ENCODE measurements at places on chromosomes 7 and 10.

GRCh38 chr10:113454341-113455061 lies 98.4 kb upstream of the HABP2 start:
- no peak for DNase-seq

GRCh38 chr10:108244443-108245228 lies 1080.1 kb upstream of the SORCS1 start:
- no peak for DNase-seq

- no peak for DNase-seq
Observed at GRCh38 chr7:37408291-37409228, 40.1 kb downstream of the ELMO1 start.

GRCh38 chr10:14278533-14278932 lies 52.2 kb downstream of the FRMD4A start:
- no peak for DNase-seq

- DNase-seq = peak; percentile 32
Observed at GRCh38 chr7:150685219-150686029, at the start of gene GIMAP2. TSS of gene GIMAP2 (plus strand) at chr7:150685706. CDS start at chr7:150687060, 1,354 bp downstream.

- no peak for DNase-seq
Observed at GRCh38 chr7:152521420-152522337, 85.9 kb upstream of the KMT2C start.

DNA sequence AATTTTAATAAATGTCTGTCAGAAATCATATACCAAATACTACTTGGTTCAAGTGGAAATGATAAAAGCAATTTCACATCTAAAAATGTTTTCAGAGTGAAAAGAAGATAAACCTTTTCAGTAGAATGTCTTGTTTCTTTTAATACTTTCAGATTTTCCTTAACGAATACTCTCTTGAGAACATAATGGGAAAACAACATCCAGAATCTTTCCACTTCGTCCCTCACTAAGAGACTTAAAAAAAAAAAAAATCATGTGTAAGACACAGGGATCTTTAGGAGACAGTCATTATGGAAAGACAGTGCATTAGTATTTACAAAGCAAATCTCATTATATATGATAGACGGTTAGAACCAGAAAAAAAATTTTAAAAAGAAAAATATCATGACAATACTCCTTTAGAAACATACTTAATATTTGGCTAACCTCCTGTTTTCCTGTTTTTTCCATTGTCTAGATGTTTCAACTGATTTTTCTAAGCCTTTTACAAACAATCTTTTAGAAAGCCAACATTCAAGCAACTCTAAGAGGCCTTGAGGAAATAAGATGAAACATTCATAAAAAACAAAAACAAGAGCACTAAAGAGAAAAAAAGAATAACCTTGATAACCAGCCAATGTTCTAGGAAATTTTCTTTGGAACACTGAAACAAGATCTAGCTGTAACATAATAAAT lies 339.9 kb upstream of the LRRN3 start:
- DNase-seq = no peak

- DNase-seq = no peak
Observed at GRCh38 chr7:100427762-100428198, 723 bp downstream of the ZCWPW1 start.

- no peak for DNase-seq
Observed at GRCh38 chr10:118581340-118581739, 14.1 kb downstream of the PRLHR start.

DNA sequence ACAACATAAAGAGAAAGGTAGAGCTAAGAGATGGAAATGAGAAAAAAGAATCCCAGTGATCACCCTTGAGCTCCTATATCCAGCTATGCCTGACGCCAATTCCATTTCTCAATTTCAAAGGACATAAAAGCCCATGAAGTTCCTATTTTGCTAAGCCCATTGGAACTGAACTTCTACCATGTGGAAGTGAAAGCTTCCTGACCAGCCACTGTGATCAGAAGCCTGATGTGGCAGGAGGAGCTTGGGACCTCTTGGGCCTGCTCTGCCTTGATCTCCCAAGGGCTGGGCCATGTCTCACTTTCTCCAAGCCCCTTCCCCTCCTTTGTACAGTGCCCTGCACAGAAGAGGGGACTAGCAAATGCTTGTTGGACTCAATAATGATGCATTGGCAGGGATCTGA lies 52.7 kb downstream of the PRLHR start:
- DNase-seq = no peak

DNA sequence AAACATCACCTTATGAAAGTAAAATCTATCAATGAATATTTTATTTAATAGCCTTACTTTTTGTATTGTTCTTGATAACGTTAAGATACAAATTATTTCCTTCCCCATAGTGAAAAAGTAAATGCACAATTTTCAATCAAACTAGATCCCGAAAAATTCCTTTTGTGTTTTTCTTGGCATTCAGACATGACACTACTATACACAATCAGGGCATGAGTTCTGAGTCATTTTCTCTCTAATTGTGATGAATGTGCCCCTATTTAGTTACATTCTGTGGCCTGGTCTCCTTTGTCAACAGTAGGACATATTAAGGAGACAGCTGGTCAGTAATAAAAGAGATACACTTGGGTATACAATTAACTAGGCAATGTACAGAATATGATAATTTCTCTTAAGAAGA lies 19.8 kb downstream of the COL1A2 start:
- no peak for DNase-seq

GRCh38 chr7:139699640-139700504 lies 77.9 kb downstream of the HIPK2 start:
- DNase-seq = no peak

- no peak for DNase-seq
Observed at GRCh38 chr7:24858108-24858977, 101.1 kb upstream of the GSDME start.

DNA sequence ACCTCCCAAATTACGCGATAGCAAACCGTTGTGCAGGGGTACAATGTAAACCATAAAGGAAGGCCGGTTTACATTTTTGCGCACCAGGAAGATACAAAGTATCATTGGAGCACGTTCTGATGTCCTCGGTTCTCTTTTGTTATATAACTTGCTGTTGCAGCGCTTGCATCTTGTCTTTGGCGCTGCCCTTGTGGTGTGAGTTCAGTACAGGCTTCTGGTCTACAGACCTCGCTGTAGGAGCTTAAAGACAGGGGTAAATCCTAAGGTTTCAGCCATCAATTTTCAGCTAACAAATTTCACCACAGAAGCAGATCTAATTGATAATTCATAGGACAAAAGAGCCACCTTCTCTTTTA lies 1.5 kb upstream of the MKX start:
- no peak for DNase-seq

DNA sequence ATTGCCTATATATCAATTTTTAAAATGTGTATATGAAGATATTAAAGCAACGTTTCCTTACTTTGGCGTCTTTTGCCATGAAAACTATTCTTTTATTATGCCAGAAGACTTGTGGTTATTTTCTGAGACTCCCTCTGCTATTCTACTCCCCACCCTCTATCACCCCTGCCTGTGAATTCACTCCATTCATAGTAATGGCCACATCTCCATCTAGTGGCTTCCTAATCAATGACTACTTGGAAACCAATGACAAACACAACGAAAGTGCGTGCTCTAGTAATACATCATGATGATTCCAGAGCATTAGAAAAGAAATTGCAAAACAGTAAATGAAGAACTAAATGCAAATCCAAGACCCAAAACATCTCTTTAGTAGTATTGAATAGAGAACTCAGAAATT lies 186.7 kb upstream of the HGF start:
- DNase-seq = no peak

GRCh38 chr7:47389171-47389922 lies 192.6 kb downstream of the TNS3 start:
- no peak for DNase-seq

DNA sequence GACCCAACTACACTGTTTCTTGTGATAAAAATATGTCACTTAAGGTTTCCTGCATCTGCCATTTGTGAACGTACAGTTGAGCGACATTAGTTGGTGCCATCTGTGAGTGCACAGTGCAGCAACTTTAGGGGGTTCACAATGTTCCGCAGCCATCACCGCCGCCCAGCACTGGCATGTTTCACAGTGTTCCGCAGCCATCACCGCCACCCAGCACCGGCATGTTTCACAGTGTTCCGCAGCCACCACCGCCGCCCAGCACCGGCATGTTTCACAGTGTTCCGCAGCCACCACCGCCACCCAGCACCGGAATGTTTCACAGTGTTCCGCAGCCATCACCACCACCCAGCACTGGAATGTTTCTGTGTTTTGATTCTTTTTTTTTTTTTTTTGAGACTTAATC lies 83.0 kb downstream of the MGMT start:
- no peak for DNase-seq

GRCh38 chr7:22980422-22980821 lies 33.5 kb downstream of the HYCC1 start:
- DNase-seq = peak; percentile 31

GRCh38 chr7:6551016-6551511 lies at the start of gene GRID2IP:
TSS of gene GRID2IP (minus strand) at chr7:6551461. CDS start at chr7:6551436, 25 bp downstream.
- no peak for DNase-seq

DNA sequence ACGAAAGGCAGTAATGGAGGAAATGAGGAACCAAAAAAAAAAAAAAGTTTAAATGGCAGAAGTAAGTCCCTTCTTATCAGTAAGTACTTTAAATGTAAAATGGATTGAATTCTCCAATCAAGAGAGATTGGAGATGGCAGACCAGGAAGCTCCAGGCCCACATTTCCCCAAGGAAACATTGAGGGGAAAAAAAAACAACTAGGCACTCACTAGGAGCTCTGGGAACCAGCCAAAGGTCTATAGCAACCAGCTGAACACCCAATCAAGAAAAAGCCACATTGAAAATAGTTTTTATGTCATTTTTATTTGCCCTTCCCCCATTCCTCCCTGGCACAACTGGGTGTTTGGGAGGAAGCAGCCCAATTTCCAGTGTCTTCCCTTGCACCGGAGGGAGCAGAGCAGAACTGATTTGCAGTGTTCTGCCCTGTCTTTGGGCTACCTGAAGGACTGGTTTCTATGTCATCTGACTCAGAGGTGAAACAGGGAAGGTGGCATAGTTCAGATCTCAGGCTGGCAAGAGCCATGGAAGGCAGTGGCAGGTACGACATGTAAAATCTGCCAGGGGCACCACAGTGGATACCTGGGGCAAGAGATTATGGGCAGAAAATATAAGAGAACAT lies 121.9 kb downstream of the SMURF1 start:
- no peak for DNase-seq

DNA sequence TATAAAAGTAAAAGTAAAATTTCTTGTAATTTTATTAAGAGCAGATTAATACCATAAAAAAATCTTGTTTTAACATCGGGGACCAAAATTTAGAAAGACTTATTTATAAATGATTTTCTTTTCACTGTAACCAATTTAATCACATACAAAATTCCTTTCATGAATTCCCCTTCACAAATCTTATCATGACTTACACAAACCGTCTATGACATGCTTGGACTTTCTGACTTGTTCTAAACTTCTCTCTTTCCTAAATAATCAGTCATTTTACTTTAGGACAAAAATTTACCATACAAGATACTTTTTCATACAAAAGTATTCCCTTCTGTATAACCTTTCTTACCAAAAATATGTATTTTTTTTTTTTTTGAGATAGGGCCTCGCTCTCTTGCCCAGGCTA lies 9.3 kb downstream of the CROT start:
- peak; percentile 2 for DNase-seq

DNA sequence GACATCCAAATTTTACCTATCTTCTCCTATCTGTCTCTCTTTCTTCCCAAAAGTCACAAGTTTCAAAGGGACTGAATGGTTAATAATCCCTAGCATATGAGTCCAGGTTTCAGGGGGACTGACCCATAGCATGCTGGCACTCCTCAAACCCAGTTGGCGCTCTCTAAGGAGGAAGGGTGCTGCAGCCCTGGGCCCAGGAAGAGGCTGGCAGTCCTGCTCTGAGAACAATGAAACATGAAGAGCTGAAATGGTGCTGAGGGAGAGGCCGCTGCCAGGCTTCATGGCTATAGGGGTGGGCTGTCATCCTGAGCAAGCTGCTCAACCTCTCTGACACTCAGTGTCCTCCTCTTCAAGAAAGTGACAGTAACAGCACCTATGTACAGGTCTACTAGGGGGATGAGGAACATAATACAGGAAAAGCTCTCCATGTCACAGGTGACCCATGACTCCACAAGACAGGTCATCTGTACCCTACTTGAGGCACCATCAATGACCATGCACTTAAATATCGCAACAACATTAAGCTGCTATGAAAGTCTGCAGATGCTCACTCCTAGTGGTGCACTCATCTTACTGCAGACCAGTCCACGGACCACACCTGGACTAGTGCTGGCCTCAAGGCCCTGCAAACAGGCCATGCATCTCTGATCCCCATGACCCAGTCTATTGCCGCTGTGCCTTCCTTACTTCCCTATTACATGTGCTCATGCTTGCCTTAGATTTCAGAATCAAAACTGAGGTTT lies 17.0 kb downstream of the COBL start:
- no peak for DNase-seq

DNA sequence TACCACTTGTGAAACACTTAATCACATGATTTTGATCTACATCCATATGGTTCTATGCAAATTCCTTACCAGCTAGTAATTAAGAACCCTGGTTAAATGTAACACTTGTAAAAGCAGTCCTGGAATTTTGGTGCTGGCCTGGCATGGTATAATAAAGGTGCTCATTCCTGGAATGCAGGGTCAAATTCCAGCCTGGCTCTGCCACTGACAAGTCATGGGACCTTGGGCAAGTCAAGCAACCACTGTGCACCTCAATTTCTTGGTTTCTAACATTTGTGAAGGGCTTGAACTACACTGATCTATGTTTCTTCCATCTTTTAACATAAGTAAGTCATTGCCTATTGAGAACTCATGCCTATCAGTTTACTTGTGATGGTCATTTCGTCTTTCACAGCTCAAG lies 91.9 kb upstream of the PIK3CG start:
- DNase-seq = no peak

DNA sequence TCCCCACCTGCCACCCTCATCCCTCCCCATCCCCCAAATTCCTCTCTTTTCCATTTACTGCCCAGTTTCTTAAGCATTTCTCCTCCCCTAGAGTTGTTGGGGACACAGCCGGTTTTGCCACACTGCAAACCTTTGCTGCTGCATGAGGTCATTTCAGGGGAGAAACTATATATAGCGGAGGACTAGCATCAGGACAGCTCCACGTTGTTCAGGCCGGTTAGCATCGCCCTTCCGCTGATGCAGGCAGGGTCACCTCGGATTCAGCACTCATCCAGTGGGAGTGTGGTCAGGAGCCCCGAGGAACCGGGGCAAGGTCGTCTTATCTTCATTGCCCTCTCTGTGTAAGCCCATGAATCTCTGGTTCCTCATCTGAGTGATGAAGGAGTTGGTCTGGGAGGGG lies 15.6 kb downstream of the UBTD1 start:
- DNase-seq = no peak

DNA sequence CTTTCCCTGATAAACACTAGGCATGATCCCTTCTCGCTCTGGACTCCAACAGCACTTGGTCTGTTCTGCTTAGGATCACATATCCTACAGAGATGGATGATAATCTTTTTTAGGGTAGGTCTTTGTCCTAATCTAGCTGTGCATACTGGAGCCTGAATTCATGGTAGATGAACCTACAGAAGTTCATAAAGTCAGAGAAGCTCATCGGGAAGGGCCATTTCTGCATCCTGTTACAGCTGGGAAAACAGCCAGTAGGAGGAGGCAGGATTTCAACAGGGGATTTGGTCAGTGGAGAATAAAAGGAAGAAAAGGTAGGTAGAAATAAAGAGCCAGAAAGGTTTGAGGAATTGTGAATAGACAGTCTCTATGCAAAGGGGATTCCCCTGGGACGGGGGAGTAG lies 101.4 kb downstream of the ANK3 start:
- DNase-seq = no peak
